Stimulated activated CD4-positive, alpha-beta T cell treated with anti-CD3 and anti-CD28 coated beads, Interleukin-15, amount 100 ng/mL, for 1 hour (primary cell): ENCODE measurements at places on chromosomes 2 and 18.

- no peak for DNase-seq
These were observed 163.0 kb upstream of the NOSTRIN start for GRCh38 chr2:168639441-168639898.

- no peak for DNase-seq
These were observed 28.0 kb downstream of the SERPINB11 start for GRCh38 chr18:63730773-63731172.

DNA sequence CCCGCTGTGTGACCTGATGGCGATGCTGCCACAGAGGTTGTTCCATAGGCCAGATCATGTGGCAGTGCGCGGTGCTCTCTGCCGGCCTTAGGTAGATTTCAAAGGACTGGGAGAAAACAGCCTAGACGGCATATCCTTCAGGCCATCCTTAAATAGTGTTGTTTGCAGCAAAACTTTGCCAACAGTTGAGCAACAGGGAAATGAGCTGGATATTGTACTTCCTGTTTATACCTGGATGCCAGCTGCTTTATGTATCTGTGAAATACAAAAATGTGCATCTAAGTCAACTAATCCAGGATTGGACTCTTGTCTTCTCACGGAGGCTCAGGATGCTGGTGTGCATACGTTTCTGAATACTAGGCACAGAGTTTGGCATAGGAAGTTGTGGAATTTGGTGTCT lies 107.1 kb downstream of the EML6 start:
- no peak for DNase-seq

DNA sequence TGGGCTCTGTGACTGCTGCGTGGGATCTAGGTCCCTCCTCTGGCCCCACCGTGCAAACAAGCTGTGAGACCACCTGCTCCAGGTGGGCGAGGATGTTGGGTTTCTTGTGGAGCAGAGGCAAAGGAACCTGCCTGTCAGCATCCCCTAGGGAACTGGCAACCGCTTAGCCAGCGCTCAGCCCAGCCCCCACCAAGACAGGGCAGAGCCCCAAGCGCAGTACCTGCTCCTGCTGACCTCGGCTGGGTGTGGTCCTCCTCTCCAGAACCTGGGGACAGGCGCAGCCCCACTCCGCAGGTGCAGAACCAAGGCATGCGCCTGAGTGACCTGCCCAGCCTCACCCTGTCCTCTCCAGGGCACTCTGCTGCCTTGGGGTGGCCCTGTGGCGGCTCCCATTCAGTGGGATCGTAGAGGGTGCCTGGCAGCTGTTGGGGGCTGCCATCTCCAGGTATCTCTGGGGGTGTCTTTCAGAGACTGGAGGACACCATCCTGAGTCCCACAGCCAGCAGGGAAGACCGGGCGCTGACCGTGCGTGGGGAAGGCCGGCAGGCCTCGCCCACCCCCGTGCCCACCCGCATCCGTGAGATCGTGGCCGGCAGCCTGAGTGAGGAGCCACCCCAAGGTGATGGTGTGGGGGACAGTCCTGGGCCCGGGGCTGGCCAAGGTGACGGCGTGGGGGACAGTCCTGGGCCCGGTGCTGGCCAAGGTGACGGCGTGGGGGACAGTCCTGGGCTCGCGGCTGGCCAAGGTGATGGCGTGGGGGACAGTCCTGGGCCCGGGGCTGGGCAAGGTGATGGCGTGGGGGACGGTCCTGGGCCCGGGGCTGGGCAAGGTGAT lies 12.3 kb downstream of the CROCC2 start:
- DNase-seq = no peak

DNA sequence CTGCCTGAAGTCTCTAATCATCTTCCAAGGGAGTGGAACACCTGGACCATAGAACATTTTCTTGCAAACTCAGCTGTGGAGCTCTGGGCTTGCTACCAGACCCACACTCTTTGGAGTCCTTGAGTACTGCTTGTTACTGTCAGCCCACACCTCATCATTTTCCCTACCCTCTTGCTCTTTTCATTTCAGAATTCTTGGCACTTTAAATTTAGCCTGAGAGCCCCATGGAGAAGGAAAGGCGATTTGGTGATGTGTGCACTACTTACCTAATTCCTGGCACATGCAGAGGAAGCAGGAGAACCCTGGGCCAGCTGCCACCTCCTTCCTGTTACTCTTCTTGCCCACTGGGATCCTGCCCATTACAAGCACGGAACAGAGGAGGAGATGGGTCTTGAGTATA lies 31.7 kb downstream of the TMEM178A start:
- no peak for DNase-seq
